ENCODE measurements at places on chromosomes 5 and 9.
A peak's percentile ranks its signal among the peaks of the same experiment; 100 is the strongest.

- peak; percentile 38 for DNase-seq
These were observed 593.4 kb upstream of the TUSC1 start for GRCh38 chr9:26271495-26272122.

- no peak for DNase-seq
These were observed 118.1 kb upstream of the ERCC6L2 start for GRCh38 chr9:95757439-95757838.

DNA sequence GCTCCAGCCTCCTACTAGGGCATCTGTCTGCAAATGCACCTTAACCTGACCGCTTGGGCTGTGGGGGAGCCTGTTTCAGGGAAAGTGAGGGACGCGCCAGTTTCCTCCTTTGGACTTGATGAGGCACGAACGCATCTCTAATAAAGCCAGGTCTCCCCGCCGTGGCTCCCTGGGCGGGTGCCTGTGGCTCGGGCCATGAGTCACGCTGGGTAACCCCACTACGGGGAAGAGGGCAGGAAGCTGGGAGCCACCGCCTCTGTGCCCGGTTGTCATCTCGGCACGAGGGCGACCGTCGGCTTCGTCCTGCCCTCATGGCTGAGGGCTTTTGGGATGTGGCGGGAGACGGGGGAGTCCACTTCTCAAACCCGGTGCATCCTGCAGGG, 12.1 kb downstream of the NOTCH1 start:
- DNase-seq, result no peak

DNA sequence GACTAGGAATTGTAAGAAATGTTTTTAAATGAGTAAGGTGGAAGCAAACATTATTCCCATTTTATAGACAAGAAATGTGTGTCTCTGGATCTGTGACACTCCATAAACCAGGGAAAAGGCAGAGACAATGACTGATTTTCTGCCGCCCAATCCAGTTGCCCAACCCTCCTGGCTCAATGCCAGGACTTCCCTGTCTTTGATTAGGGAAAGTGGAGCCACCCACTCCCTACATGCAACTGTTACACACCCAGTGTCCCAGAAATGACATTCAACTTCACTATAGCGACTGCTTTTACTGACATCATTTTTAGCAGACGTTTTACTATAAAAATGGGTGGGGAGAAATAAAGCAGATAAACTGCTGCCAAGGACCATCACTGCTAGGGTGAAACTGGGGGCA, 79.7 kb downstream of the THBS4 start:
- no peak for DNase-seq

DNA sequence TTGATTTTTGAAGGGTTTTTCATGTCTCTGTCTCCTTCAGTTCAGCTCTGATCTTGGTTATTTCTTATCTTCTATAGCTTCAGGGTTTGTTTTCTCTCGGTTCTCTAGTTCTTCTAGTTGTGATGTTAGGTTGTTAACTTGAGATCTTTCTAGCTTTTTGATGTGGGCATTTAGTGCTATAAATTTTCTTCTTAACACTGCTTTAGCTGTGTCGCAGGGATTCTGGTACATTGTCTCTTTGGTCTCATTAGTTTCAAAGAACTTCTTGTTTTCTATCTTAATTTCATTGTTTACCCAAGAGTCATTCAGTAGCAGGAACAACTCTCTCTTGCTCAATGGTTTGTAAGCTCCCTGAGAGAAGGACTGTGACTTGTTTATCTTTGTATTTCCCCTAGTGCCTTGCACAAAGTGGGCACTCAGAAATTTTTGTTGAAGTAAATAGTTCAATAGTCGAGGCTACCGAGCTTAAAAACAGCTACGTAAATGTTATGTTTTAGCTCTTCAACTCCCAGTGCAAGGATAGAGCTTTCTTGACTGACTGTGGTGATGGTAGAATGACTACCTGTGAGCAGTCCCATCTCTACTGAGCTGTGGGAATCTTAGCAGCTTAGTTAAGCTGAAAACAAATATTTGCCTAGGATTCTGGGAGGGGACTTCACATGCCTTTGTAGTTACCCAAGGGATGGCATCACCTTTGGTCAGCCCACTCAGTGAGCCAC, 225.8 kb upstream of the ELL2 start:
- no peak for DNase-seq

GRCh38 chr9:99241106-99241505, 19.0 kb downstream of the SEC61B start:
- no peak for DNase-seq

GRCh38 chr5:83877911-83878706, 157.5 kb upstream of the HAPLN1 start:
- no peak for DNase-seq

- no peak for DNase-seq
These were observed 20.4 kb downstream of the IL12B start for GRCh38 chr5:159309689-159310433.

DNA sequence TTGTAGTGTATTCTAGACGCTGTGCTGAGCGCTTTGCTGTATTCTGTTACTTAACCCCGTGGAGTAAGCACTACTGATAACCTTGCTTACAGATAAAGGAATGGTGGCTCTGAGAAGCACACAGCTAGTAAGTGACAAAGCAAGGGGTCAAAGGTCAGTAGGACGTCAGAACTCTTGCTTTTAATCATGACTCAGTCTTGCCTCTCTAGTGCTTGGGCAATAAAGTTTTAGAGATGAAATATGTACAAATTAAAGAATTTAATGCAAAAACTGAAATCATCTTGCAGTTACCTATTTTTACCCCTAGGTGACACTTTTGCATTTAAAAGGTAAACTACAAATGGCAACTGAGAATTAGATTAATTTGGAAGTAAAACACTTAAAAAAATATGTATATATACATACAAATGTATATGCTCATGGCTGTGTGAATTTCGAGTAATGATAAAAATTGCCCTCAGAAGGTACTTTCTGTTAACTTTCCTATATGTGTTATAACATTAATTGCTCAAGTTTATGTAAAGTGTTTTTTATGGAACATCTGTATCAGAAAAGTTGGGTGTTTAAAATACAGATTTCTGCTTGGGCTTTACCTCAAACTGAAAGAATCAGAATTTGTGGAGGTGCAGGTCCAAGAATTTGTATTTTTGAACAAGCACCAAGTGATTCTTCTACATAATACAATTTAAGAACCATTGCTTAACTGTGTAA, 175.1 kb upstream of the DAB2 start:
- no peak for DNase-seq

DNA sequence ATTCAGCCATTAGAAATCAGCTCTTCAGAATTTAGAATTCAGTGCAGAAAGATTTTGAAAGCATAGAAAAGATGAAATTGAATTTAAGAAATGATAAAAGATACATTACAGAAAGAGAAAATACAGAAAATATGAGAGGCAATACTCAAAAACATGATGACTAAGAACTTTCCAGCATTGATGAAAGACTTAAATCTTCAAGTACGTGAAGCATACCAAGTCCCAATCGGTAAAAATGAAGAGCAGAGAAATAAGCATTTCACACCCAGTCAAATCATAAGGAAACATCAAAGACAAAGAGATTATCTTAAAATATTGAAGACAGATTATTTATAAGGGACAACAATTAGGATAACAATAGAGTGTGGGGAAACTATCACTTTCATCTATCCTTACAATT, 35.1 kb downstream of the MUSK start:
- no peak for DNase-seq

DNA sequence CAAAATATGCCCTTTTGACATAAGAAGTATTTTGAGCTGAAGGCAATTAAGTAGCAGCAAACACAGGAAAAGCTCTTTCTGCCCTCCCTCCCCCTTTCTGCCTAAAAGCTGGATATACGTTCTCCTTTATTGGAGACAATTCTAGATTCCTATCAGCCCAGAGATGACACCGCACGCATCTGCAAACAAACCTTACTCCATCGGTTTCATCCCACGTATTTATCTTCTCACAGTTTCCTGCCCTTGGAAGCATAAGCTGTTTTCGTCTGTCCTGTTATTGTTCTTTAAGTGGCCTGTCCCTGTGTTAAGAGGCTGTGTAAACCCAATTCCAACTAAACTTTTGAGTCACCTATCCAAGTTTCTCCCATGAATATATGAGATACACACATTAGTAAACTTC, 11.8 kb downstream of the TBC1D9B start:
- no peak for DNase-seq

DNA sequence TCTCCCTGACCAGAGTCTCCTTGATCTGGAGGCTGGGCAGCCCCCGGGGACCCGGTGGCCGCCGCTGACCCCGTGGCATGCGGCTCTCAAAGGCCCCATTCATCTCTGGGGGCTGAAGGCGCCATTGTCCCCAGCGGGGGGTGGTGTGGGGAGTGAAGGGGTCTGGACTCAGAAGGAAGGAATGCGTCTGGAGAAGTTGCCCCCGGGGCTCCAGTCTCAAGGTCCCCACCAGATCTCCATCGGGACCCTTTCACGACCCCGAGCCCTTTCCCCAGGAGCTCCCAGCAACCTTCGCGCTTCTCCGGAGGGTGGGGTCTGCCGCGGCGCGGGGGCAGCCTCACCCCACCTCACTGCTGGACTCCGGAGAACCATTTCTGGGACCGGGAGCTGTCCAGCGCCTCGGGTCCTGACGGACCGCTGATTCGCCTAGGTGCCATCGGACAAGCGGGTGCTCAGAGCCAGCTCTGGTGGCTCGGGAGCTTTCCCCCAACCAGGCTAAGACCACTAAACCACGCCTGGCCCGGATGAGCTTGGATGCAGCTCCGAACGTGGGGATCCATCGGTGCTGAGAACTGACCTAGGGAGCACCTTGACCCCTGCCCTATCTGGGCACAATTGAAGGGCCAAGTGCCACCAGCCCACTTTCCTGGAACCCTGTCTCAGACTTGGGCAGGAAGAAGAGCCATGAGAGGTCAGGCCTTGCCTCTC, 5.1 kb upstream of the PCDH1 start:
- no peak for DNase-seq

- DNase-seq, result no peak
These were observed 89.9 kb downstream of the MAPKAP1 start for GRCh38 chr9:125617087-125617486.

GRCh38 chr5:483011-483410, 40.0 kb downstream of the EXOC3 start:
- DNase-seq, result no peak

GRCh38 chr9:2634818-2635217, 13.2 kb downstream of the VLDLR start:
- no peak for DNase-seq

DNA sequence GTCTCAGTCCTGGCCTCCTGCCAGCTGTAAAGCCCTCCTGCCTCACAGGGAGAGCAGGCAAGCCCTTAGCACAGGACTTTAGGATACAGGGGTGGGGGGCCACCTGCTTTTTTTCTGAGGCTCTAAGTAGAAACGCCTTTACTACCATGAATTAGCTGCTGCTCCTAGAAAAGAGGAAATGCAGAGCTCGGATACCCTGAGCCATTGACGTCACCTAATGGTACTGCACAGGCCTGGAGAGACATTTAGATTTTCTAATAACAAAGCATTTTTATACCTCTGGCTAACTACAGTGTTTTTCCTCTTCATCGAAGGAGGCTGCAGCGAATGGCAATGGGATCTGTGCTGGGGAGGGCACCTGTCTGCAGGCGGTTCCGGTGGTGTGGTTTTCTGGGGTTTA, 137.0 kb downstream of the WDR41 start:
- DNase-seq, result peak; percentile 18

- DNase-seq, result no peak
These were observed 83.7 kb upstream of the SLC27A6 start for GRCh38 chr5:128881502-128882018.

- no peak for DNase-seq
These were observed 62.5 kb upstream of the EPB41L4B start for GRCh38 chr9:109383356-109383755.

DNA sequence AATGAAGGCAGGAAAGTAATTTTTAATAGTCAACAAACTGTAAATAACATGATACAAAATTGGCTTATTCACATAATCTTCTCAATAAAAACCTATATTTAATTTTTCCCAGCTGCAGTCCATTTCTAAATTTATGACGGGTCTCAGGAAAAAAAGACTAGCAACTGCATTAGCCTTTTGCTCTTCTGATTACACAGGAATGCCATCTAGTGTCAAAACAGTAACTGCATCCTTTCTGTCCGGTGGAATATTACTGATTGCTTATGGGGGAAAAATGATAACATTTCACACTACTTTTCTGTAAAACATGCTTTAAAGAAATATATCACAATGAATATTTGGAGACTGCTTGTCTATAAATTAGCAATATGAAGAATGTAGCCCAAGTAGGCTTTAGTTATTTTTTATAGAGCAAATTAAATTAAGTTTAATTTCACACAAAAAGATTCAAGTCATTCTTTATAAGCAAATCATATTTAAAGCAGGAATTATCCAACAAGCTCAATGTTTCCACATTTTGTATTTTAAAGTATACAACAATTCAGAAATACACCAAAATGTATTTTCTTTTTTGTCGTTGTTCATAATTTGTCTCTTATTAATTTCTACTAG, 534.7 kb downstream of the CDH10 start:
- DNase-seq, result peak; percentile 37

- DNase-seq, result no peak
These were observed 9.5 kb downstream of the AQP3 start for GRCh38 chr9:33437898-33438297.

- no peak for DNase-seq
These were observed 67.0 kb upstream of the HAPLN1 start for GRCh38 chr5:83787631-83788030.

DNA sequence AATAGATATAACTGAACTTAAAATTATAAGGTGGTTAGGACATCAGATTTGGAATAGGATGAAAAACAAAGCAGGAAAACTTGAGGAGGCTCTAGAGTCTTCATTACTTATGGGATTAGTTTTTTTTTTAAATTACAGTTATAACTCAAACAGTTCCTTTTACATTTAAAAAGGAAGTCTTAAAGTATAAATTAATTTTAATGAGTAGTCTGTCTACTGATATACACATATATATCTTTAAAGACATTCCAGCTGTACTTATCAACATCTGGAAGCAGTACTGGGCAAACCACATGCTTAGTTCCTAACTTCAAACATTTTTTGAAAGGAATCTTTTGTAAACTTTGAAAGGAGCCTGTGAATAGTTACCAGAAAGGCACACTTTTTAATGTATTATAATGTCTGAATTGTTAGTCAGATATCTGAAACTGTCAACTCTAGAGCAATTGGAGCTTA, 6.0 kb downstream of the ACTBL2 start:
- DNase-seq, result no peak

GRCh38 chr9:137974746-137975526, 97.4 kb downstream of the CACNA1B start:
- no peak for DNase-seq

DNA sequence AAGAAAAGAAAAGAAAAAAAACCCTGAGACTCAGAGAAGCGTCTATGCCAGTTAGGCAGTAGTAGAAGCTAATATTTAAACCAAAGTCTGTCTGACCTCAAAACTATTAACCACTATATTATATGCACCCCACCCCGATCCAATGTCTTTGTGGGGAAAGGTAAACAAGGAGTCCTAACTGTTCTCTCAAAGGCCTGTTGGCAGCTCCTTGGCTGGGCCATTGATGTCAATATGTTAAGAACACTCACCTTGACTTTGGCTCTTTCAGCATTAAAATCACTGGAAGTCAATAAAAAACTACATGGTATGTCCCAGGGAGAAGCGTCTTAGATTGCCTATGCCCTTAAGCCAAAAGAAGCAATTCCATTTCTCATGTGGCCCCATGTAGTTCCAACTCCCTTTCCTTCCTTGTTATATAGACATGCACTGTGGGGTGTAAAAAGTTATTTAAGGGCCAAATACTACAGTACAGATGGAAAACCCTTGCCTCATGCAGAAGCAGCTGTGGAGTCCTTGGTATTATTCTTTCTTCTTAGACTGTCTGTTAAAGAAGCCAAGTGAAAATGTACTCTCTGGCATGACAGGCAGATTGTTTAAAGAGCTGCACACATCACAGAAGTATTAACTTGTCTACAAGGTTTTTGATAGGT, 308.6 kb upstream of the RPS23 start:
- no peak for DNase-seq

Measured in COR-L47 (cell line).